ENCODE measurements at places on chromosomes 1 and 21. TPM values are rescaled to one million over a fixed set of nuclear protein-coding genes. Genes with fewer than 3 reads are reported as not detected.
A peak's percentile ranks its signal among the peaks of the same experiment; 100 is the strongest.

GRCh38 chr1:234613128-234613875, 3.3 kb upstream of the IRF2BP2 start:
- no peak for DNase-seq
- H3K36me3 ChIP-seq = no peaks in the 10 kb centered on the region

The ARID1A gene
- total RNA-seq = 28.1 TPM

GRCh38 chr1:41014871-41015270, 6.7 kb downstream of the SLFNL1 start:
- H3K4me3 ChIP-seq = no peak overlapping the region
- no peaks in the 10 kb centered on the region for H3K36me3 ChIP-seq
- H3K4me1 ChIP-seq = no peaks in the 10 kb centered on the region

GRCh38 chr1:55927702-55928290, 651.6 kb downstream of the PLPP3 start:
- DNase-seq = no peak
- no peaks in the 10 kb centered on the region for H3K4me1 ChIP-seq
- no peaks in the 10 kb centered on the region for H3K36me3 ChIP-seq
- no peaks in the 10 kb centered on the region for H3K27me3 ChIP-seq
- H3K27ac ChIP-seq = no peak overlapping the region

The GUCA2B gene
- 0.38 TPM for total RNA-seq

The OR2T34 gene
- not detected for total RNA-seq

DNA sequence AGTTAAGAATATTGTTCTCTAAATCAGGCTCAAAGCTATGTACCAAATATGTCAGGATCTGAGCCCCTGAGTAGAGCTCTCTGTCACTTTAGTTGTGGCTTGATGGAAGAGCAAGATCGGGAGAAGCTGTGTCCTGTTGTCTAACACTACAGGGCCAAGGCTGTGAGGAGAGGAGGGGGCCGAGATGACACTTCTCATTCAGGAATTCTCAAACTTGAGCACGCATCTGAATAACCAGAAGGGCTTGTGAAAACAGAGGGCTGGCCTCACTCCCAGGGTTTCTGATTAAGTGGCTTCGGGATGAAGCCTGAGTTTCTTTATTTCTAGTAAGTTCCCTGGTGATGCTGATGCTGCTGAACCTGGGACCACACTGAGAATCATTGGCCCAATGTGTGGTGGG, 209.2 kb upstream of the DAB1 start:
- no peaks in the 10 kb centered on the region for H3K36me3 ChIP-seq
- H3K4me1 ChIP-seq = no peaks in the 10 kb centered on the region
- no peaks in the 10 kb centered on the region for H3K27me3 ChIP-seq
- H3K27ac ChIP-seq = no peak overlapping the region
- no peak overlapping the region for H3K4me3 ChIP-seq

DNA sequence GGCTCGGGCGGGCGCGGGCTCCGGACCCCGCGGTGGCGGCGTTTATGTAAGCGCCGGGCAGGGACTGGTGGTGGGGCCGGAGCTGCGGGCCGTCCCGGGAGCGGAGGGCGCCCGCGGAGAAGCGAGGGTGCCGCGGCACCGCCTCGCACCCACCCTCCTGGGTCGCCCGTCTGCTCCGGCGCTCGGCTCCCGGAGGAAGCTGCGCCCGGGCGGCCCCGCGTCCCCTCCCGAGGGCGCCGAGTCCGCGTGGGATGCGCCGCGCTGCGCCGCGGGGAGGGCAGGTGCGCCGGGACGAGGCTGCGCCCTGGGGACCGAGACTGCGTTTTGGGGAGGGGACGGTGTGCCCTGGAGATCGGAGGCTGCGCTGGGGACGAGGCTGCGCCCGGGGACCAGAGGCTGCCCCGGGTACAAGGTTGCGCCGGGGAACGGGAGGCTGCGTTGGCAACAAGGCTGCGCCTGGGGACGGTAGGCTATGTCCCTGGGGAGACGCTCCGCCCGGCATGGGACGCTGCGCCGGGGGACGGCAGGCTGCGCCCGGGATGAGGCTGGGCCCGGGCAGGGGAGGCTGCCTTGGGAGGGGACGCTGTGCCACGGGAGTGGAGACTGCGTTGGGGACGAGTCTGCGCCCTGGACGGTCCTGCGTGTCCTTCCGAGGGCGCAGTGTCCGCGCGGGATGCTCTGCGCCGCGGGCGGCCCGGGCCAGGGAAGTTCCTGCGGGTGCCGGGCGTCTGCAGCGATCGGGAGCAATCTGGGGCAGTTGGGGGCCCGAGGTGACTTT, 627 bp downstream of the ADARB1 start:
- peak; percentile 29 for DNase-seq
- peak overlapping the region; percentile 48 for H3K4me3 ChIP-seq
- H3K27me3 ChIP-seq = no peaks in the 10 kb centered on the region
- no peaks in the 10 kb centered on the region for H3K4me1 ChIP-seq
- H3K36me3 ChIP-seq = no peaks in the 10 kb centered on the region
- no peak overlapping the region for H3K27ac ChIP-seq

DNA sequence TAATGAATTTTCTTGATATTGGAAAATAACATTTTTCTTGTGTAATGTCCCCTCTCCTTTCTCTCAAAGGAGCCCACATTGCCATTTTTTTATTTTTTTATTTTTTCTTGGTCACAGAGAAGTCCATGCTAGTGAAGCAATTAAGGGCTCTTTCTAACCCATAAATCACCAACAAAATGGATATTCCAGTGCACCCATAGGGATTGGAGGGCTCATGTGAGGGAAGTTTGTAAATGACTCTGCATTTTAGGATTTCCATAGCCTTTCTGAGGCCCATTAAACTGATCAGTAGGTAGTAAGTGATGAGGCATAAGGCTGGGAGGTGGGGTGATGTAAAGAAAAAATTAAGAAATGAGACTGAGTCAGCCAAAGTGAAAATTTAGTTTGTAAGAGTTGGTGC, 55.9 kb upstream of the JAK1 start:
- no peaks in the 10 kb centered on the region for H3K36me3 ChIP-seq
- H3K4me3 ChIP-seq = no peak overlapping the region
- DNase-seq = no peak
- H3K4me1 ChIP-seq = peaks cover 11% of the 10 kb centered on the region
- no peak overlapping the region for H3K27ac ChIP-seq

The NPR1 gene
- total RNA-seq = 3.3 TPM

DNA sequence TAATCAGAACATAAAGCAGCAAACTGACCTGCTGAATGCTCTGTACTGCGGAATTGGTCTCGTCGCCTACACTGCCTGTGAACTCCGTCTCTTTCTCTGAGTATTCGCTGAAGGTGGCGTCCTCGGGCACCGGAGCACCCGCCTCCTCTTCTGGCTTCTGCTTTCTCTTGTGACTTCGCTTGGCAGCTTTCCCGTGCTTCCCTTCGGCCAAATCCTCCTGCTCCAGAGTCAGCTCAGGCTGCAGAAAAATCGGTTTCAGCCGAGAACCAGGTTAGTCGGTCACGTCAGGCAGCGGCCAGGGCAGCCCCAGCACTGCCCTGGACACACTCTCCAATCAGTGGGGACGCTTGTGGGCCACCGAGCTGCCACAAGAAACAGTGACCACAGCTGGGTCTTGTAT, 35.8 kb upstream of the RIPK4 start:
- no peak for DNase-seq
- H3K4me1 ChIP-seq = no peaks in the 10 kb centered on the region
- no peak overlapping the region for H3K27ac ChIP-seq
- H3K4me3 ChIP-seq = no peak overlapping the region

The LRRN2 gene
- total RNA-seq = 0.51 TPM

GRCh38 chr1:85623061-85623471, 42.5 kb downstream of the CCN1 start:
- H3K27ac ChIP-seq = no peak overlapping the region
- H3K4me1 ChIP-seq = no peaks in the 10 kb centered on the region
- H3K27me3 ChIP-seq = no peaks in the 10 kb centered on the region
- H3K4me3 ChIP-seq = no peak overlapping the region
- no peak for DNase-seq

- no peaks in the 10 kb centered on the region for H3K36me3 ChIP-seq
- no peak for DNase-seq
- H3K4me1 ChIP-seq = no peaks in the 10 kb centered on the region
- H3K27ac ChIP-seq = no peak overlapping the region
These were observed 257.1 kb upstream of the GREM2 start for GRCh38 chr1:240869071-240869470.

The PUSL1 gene
- total RNA-seq = 11.3 TPM

DNA sequence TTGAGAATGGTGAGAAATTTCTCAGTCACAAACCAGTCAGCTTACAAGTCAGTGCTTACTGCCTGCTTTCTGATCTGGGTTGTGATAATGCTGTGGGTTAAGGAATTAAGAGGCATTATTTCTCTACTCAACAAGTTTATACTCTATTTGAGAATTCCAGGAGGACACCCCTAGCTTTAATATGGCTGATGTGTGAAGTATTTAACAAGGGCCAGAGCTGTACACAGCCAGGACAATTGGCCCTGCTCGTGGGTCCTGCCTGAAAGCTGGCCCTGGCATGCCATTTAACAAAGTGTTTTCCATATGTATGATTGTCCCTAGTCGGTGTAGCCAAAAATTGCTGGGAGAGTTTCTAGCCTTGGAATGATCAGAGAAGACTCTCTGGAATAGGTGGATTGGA, 43.2 kb downstream of the HHAT start:
- H3K4me3 ChIP-seq = no peak overlapping the region
- H3K27ac ChIP-seq = no peak overlapping the region
- no peaks in the 10 kb centered on the region for H3K36me3 ChIP-seq
- no peaks in the 10 kb centered on the region for H3K27me3 ChIP-seq

DNA sequence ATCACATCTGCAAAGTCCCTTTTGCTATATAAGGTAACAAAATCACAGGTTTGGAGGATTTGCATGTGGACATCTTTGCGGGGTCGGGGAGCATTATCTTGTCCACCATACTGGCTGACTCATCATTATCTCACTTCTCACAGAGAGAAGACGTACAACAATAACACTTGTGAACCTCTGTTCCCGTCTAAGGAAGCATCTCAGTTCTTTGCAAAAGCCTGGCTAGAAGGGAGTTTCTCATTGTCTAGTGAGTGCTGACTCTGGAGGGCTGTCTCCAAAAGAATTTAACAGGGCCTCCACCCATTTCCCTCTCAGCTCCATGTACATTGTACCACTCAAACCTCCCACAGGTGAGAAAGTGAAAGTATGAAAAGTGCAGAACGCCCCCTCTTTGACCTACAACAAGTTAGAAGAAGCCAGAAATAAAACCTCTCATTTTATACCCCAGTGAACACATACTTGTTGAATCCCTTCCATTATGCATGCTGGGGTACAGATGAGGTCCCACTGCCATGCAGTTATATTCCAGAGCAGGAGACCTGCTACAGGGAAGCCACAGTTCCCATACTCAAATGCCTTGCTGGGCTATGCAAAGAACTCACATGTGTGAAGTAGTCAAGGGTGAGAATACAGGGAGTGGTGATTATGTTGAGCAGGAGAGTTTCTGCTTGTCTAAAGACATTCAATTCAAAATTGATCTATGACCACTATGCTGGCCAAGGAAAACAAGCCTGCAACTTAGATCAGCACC, 121.7 kb upstream of the PRDX6 start:
- no peak overlapping the region for H3K4me3 ChIP-seq
- no peak overlapping the region for H3K27ac ChIP-seq
- H3K27me3 ChIP-seq = no peaks in the 10 kb centered on the region
- H3K4me1 ChIP-seq = no peaks in the 10 kb centered on the region
- H3K36me3 ChIP-seq = no peaks in the 10 kb centered on the region
- DNase-seq = no peak

GRCh38 chr1:229905031-229905545, 161.9 kb upstream of the GALNT2 start:
- no peak for DNase-seq
- H3K36me3 ChIP-seq = no peaks in the 10 kb centered on the region
- no peaks in the 10 kb centered on the region for H3K27me3 ChIP-seq
- H3K4me3 ChIP-seq = no peak overlapping the region
- H3K27ac ChIP-seq = peak overlapping the region; percentile 67
- H3K4me1 ChIP-seq = peaks cover 8% of the 10 kb centered on the region

The LRRC3 gene
- total RNA-seq = 0.37 TPM

DNA sequence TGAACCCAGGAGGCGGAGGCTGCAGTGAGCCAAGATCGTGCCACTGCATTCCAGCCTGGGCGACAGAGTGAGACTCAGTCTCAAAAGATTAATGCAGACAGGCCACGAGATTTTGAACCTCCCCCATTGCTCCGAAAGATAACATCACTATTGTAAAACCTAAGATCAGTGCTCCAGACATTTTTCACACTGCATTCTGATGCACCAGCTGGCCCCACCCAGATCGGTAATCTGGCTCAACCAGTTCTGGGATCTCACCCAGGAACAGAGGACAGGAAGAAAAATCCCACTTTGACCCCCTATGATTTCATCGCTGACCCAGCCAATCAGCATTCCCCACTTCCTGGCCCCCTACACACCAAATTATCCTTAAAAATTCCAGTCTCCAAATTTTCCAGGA, 10.7 kb upstream of the CSRP1 start:
- H3K36me3 ChIP-seq = no peaks in the 10 kb centered on the region
- DNase-seq = no peak
- H3K4me3 ChIP-seq = no peak overlapping the region
- H3K27ac ChIP-seq = peak overlapping the region; percentile 48
- peaks cover 3% of the 10 kb centered on the region for H3K4me1 ChIP-seq

The NUF2 gene
- total RNA-seq = not detected

The CASQ1 gene
- total RNA-seq = not detected

GRCh38 chr1:2205191-2205952, 10.8 kb upstream of the FAAP20 start:
- peaks cover 15% of the 10 kb centered on the region for H3K4me1 ChIP-seq
- peak; percentile 99 for DNase-seq
- no peaks in the 10 kb centered on the region for H3K27me3 ChIP-seq
- peak overlapping the region; percentile 14 for H3K4me3 ChIP-seq
- no peaks in the 10 kb centered on the region for H3K36me3 ChIP-seq

The RXFP4 gene
- total RNA-seq = 0.12 TPM

GRCh38 chr1:153614189-153614900, 1.4 kb upstream of the S100A16 start:
- H3K27me3 ChIP-seq = no peaks in the 10 kb centered on the region
- H3K4me3 ChIP-seq = no peak overlapping the region

DNA sequence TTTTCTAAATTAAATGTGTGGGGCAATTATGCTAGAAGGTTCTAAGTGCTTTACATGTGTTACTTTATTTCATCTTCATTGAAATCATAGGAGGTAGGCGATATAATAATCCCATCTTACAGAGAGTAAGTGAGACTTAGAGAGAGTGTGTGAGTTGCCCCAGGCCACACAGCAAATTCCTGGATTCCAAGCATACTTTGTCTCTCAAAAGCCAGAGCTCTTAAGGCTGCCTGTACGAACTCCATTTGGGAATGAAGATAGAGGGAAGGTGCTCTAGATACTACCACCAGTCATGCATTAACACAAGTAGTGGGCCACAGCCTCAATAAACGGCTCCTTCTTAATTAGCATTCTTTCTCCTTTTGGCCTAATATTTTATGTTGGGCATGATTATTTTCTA, 170.1 kb downstream of the SIPA1L2 start:
- no peak overlapping the region for H3K27ac ChIP-seq
- H3K27me3 ChIP-seq = no peaks in the 10 kb centered on the region
- peaks cover 10% of the 10 kb centered on the region for H3K4me1 ChIP-seq
- no peak for DNase-seq

The OR10X1 gene
- not detected for total RNA-seq
